ENCODE measurements at places on chromosomes 12 and 14. TPM values are rescaled to one million over a fixed set of nuclear protein-coding genes. Genes with fewer than 3 reads are reported as not detected.

Gene KIF26A
- not detected for total RNA-seq

Gene LRFN5
- not detected for total RNA-seq

- peak; percentile 65 for DNase-seq
Measured at GRCh38 chr12:28222081-28222700, 31.9 kb downstream of the CCDC91 start.

DNA sequence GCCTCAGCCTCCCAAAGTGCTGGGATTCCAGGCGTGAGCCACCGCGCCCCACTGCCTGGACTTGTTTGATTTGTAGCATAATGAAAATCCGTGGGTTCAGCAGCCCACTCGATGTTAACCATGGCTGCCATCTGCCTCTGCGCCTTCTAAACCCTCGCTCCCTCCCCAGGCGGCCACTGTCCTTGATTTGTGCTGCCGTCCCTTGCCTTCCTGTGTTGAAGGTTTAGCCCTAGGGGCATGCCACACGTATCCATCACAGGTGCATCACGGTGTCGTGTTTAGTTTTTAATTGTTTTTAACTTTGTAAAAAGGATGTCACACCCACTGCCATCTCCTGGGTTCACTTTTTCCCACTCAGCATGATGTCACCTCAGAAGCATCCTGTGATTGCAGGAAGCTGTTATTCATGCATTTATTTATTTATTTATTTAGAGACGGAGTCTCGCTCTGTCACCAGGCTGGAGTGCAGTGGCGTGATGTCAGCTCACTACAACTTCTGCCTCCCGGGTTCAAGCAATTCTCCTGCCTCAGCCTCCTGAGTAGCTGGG lies 24.5 kb upstream of the ULK1 start:
- no peak for DNase-seq

Gene SLCO1B1
- not detected for total RNA-seq

- no peak for DNase-seq
Measured at GRCh38 chr12:6182279-6182898, 17.8 kb upstream of the CD9 start.

Gene HOTAIR
- total RNA-seq: 0.07 TPM

Gene PRPH
- not detected for total RNA-seq

Gene NANOG
- total RNA-seq: not detected

Gene TIMM9
- total RNA-seq: 51.3 TPM

Gene SLC7A7
- total RNA-seq: 1.9 TPM

DNA sequence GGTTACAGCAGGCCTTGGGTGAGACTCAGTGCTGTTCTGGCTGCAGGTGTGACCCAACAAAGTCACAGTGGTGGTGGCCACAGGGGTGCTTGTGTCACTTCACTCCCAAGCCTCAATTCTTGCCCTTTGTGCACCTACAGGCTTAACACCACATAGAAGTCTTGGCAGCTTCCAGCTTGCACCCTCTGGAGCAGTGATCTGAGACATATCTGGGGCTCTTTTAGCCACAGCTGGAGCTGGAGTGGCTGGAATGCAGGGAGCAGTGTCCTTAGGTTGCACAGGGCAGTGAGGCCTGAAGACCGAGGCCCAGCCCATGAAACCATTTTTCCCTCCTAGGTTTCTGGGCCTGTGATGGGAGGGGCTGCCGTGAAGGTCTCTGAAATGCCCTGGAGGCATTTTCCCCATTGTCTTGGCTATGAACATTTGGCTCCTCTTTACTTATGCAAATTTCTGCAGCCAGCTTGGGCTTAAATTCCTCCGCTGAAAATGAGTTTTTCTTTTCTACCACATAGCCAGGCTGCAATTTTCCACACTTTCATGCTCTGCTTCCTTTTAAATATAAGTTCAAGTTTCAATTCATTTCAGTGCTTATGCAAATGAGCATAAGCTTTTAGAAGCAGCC lies 37.7 kb downstream of the ADAM21 start:
- no peak for DNase-seq

Gene IL31
- not detected for total RNA-seq

GRCh38 chr14:85442996-85443395 lies 86.9 kb upstream of the FLRT2 start:
- DNase-seq: no peak

- no peak for DNase-seq
Measured at GRCh38 chr14:54356172-54356571, 40.6 kb upstream of the CDKN3 start.

DNA sequence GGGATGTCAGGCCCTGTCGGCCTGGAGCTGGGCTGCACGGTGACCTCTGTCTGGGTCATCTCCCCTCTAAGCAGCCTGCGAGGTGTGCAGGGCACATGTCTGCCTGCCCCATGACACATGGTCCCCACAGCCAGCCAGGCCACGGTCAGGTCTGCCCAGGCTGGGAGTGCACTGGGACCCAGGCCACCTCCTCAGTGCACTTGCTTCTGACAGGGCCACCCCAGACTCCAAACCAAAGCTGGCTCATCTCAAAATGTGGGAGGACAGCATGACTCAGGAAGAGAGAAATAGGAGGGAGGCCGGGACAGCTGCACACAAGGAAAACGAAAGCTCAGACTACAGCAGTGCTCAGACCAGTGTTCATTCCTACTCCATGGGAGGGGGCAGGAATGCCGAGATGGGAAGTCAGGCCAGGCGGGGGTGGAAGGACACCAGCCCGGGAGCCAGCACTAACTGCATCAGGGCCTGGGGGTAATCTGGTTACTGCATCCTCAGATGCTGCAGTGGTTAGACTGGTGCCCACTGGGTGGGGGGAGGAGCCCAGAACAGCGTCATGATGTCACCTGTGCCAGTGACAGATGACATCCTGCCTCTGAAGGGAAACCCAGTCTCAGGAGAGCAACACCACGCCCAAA lies 4.0 kb downstream of the P2RX2 start:
- peak; percentile 52 for DNase-seq

DNA sequence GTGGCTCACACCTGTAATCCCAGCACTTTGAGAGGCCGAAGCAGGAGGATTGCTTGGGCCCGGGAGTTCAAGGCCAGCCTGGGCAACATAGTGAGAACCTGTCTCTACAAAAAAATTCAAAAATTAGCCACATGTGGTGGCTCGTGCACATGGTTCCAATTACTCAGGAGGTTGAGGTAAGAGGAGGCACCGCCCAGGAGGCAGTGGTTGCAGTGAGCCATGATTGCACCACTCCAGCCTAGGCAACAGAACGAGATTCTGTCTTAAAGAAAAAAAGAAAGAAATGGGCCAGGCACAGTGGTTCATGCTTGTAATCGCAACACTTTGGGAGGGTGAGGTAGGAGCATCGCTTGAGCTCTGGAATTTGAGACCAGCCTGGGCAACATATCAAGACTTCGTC lies 33.5 kb downstream of the MAP1LC3B2 start:
- no peak for DNase-seq

GRCh38 chr12:120500581-120500980 lies 4.7 kb downstream of the DYNLL1 start:
- DNase-seq: no peak

GRCh38 chr12:64099397-64099796 lies 122.7 kb downstream of the KICS2 start:
- DNase-seq: no peak

GRCh38 chr12:110079477-110080400 lies 31.4 kb upstream of the C12orf76 start:
- DNase-seq: peak; percentile 54

GRCh38 chr12:124614512-124615292 lies 47.3 kb upstream of the NCOR2 start:
- no peak for DNase-seq

Gene C14orf93
- 21.6 TPM for total RNA-seq

DNA sequence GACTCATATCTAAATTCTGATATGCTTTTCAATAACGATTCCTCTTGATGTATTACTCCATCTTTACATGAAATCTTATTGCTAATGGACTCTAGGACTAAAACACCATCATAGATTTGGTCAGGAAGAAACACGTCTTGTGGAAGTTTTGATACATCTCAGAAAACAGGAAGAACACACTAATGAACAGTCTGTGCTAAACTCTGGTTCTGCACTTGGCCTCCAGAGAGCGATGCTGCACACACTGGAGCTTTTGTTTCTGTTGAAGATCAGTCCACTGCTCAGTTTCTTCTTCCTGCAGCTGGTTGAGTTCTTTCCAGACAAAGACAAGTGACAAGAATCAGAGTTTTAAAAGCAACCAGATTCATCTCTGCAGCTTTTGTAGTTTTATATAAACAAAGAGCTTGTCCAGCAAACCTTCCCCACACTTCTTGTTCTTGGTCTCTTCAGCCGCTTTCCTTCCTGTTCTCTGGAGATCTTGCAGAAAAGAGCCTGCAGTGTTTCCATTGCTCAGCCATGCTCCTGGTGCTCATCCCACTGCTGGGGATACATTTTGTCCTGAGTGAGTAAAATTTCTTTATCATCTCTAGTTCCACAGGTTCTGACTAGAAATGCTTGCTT lies 229.1 kb upstream of the OR4E1 start:
- peak; percentile 63 for DNase-seq

DNA sequence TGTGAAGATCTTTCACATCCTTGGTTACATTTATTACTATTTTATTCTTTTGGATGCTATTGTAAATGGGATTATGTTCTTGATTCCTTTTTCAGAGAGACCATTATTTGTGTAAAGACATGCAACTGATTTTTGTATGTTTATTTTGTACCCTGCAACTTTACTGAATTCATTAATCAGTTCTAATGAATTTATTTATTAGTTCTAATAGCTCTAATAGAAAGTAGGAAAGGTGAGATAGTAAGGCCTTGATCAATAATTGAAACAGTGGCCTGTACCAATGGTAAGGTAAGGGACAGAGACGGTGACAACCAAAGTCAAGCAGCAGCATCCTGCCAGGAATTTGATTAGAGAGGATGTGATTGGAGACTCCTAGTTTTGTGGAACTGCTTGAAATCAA lies 224.1 kb downstream of the PHLDA1 start:
- DNase-seq: no peak

DNA sequence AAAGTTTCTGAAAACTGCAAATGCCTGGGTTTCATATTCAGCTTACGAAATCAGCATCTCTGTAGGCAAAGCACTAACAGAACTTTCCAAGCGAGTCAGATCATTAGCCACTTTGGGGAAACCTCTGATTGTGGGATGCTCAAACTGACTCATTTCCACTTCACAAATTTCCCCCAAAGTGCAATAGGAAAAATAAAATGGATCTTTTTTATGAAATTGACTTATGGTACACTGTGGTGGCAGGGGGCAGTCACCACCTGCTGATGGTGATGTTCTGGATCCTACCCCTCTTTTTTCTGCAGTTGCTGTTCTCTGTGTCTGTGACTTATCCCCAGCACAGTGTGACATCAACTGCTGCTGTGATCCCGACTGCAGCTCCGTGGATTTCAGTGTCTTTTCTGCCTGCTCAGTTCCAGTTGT lies 5.6 kb downstream of the TCTN1 start:
- peak; percentile 77 for DNase-seq

- no peak for DNase-seq
Measured at GRCh38 chr14:98912655-98913054, 359.3 kb downstream of the BCL11B start.

GRCh38 chr12:97921979-97922722 lies 459.5 kb downstream of the RMST start:
- no peak for DNase-seq

DNA sequence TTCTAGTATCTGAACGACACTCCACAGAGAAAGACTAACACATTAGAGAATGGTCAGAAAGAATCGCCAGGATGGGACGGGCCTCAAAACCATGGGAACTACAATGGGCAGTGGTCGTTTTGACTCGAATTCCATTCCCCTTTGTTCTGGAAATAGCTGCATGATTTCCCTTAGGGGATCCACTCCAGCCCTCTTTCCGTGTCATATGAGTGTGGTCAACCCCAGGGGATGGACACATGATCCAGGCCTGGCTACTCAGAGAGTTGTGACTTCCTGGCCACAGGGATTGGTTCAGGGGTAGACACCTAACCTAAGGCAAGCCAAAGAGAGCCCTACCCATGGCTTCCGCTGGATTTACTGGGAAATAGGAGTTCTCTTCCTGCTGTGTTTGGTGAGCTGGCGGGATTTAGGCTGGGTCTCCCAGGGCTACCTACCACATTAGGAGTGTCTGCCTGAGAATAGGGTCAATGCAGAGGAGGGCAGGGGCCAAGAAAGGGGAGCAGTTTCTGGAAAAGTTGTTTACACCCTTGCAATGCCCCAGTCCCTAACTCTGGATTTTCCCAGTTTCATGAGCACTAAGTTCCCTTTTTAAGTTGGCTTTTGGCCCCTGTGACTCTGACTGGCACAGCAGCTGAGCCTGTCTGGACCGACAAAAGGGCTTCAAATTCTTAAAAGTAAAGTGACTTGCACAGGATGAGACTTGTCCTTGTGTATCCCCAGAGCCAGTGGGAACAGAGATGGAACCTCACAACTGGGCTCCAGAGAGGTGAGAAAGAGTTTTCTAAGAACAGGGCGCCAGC lies 28.1 kb upstream of the GPATCH2L start:
- no peak for DNase-seq

Gene FCF1
- total RNA-seq: 46.6 TPM

- DNase-seq: peak; percentile 94
Measured at GRCh38 chr14:23588884-23589598, 10.5 kb upstream of the JPH4 start.

GRCh38 chr14:39080886-39081285 lies 22.1 kb downstream of the SEC23A start:
- DNase-seq: no peak

GRCh38 chr14:94129111-94129757 lies at the start of gene IFI27L2:
Gene IFI27L2, minus strand, starts transcription at chr14:94129604. Its CDS starts 40 bp downstream, at chr14:94129564.
- peak; percentile 96 for DNase-seq

Gene P2RX7
- total RNA-seq: 0.18 TPM

DNA sequence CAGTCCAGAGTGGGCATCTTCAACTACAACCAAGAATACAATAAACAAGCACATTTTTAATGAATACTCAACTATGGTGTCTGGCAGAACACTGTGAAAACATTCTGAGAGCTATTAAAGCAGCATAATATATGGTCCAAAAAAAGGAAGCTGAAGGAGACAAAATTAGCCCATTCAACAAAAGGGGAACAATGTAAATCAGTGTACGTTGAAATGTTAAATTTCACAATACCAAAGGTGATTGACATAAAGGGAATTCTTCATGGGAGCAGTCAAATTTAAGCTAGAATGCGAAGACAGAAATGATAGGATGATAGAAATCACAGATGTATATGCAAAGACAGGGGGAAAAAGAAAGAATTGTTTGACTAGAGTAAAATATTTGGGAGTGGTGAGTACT lies 41.3 kb upstream of the SYCP3 start:
- DNase-seq: peak; percentile 61

DNA sequence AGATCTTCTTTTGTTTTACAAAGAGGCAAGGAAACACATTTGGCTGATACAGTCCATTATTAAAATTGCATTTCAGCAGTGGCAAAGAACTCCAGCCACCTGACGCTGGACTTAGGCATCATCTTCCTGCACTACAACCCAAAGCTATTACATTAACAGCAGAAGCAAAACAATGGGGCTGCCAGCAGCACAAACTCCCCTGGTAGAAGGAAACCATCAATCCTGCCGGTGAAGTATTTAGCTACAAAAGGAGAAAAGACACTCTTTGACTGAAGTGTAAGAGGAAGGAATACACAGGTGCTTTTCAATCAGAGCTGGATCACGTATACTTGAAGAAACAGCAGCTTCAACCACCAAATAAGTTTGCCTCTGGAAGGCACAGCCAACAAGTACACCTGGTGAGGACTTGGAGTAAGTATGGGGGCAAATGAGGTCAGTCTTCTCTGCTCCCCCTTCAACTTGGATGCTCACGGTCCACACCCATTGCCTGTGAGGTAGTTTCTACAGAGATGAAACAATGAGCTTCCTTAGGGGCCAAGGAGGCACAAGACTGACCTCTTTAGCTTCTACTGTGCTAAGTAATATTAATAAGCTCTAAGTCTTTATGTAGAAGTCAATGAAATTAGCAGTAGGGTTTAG lies 125.9 kb upstream of the FOXN3 start:
- DNase-seq: no peak

- DNase-seq: peak; percentile 84
Measured at GRCh38 chr12:85057370-85057963, 21.3 kb downstream of the LRRIQ1 start.

Gene PTCSC3
- total RNA-seq: not detected

Gene MORN3
- total RNA-seq: 1.6 TPM

Measured in Karpas-422 (cell line).